CD4-positive, alpha-beta T cell treated with Interleukin-12 subunit alpha and Interleukin-12 subunit beta, for 1 hour (primary cell): ENCODE measurements at places on chromosomes 16 and 17.

GRCh38 chr17:14845591-14846281 lies 419.4 kb downstream of the PMP22 start:
- DNase-seq, result no peak

DNA sequence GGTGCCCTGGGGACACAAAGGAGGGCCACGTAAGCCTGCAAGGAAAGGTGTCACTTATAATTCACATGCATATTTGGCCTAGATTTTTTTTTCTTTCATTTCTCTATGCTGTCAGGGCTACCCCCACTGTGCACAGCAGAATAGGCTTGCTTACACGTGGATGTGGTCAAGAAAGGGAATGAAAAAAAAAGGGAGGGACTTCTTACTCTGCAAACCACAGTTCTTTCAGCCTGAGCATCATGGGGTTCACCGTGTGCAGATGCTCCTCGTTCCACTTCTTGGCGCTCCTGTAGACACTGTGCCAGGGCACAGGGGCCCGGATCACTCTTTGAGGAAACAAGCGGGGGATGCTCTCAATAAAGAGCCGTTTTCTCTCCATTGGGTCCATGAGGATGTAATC lies 16.6 kb downstream of the DNAH3 start:
- no peak for DNase-seq

DNA sequence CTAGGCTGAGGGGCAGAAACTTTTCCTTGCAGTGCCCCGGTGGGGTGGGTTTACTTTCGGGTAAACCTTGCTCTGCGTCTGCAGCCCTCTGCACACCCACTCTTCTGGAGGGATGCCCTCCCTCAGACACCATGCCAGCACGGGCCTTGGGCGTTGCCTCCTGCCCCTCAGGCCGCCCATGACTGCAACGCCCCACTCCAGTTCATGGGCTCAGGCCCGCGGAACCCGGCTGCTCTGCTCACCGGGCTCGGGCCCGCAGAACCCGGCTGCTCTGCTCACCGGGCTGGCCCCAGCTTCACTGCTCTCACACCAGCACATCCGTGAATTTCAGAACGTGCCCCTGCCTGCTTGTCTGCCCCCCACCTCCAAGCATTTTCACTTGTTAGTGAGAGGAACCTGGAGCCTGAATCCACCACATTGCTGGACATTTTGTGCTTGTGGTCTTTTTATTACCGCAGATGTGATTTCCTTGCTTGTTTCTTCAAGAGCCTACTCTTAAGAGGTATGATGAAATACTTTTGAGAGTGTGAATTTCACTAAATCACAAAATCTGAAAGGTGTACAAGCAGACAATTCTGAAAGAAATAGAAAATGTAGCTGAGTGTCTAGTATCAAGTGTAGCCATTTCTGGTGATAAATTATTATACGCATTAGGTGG lies 130.9 kb downstream of the RPTOR start:
- DNase-seq, result no peak

DNA sequence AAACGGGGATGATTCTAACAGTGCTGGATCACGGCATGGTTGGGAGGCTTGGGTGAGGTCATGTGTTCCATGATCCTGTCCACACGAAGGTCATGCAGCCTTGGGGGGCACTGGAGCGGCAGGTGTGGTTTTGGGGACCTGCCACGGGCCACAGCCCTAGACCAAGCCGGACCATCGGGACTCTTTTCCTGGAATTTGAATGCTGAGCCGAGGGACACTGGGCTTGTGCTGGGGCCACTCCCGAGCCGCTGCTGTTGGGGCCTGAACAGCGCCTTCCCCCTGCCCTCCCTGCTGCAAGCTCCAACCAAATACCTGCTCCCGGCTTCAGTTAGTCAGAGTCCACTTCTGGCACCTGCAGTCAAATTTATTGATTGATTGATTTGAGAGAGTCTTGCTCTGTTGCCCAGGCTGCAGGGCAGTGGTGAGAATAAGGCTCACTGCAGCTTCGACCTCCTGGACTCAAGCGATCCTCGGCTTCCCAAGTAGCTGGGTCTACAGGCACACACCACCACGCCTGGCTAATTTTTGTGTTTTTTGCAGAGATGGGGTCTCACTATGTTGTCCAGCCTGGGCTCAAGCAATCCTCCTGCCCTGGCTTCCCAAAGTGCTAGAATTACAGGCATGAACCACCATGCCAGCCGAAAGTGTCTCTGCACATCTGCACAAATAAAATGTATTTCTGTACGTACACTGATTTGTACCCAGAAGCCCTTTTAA lies 37.2 kb upstream of the SLC38A10 start:
- DNase-seq, result no peak

DNA sequence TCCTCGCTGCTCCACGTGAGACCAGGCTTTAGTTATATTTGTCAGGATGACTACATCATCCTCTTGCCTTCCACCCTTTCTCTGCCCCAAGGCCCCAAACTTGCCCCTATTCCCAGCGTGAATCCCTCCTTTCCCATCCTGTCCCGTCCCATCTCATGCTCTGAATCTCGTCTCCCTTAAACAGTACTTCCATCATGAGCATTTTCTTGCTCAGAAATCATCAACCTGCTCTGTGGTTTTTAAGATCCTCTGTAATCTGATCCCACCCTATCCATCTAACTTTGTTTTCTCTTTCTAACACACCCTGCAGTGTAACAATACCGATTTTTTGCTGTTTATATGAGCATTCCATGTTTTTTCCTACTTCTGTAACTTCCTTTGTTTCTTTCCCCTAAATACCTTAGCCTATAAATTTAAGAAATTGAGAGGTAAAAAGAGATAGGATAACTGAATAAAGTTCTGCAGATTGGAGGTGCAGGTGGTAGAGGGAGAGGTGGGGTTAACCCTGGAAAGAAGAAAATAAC lies 39.7 kb downstream of the MRTFB start:
- DNase-seq, result no peak

- no peak for DNase-seq
Observed at GRCh38 chr17:50839591-50840310, 4.4 kb downstream of the WFIKKN2 start.

DNA sequence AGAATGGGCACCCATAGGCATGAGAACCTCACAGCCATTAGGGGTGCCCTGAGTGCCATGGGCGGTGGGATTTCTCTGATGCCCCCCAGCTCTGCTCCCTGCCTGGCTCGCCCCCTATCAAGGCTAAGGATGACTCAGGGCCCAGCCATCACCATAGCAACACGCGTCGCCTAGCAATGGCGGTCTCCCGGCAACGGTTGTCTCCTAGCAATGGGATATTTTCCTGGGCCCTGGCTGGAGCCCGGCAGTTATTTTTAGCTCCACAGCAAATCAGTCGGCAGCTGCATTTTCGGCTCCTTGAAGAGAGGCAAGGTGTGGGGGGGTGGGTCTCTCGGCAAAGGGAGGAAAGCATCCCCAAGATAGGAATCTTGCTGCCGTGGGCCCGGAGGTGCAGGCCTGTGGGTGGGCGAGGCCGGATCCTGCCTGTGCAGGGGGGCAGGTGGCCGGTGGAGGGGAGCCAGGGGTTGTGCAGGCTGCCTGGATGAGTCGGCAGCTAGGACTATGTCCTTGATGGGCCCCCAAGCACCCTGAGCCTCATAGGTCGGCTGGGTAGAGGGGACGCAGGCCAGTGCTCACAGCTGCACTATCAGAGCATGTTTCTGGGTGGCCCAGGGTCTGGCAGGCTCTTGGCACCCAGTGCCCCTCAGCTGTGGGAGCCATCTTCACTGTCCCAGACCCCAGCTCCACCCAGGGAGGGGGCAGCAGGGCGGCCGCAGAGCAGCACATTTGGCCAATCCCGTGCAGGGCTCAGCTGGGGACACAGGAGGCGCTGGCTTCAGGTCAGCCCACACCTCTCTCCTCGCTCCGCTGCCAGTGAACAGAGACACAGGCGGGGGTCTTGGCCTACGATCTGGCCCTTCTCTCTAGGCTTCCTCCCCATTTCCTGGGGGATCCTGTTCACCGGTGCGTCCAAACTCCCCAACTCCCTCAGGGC lies 4.2 kb upstream of the FBXL16 start:
- DNase-seq, result no peak
